Type B pancreatic cell (in vitro differentiated cells): ENCODE measurements at places on chromosomes 4 and X. TPM values are rescaled to one million over a fixed set of nuclear protein-coding genes. Genes with fewer than 3 reads are reported as not detected.

GRCh38 chrX:101252634-101253033 is 33.0 kb downstream of the DRP2 start:
- DNase-seq = no peak

- DNase-seq = no peak
Measured at GRCh38 chr4:113975578-113975977, 3.9 kb downstream of the ARSJ start.

GRCh38 chr4:6576512-6576911 is 1.5 kb downstream of the MAN2B2 start:
- DNase-seq = no peak

Gene LAMP2
- total RNA-seq = 82.9 and 120 TPM in 2 replicates

DNA sequence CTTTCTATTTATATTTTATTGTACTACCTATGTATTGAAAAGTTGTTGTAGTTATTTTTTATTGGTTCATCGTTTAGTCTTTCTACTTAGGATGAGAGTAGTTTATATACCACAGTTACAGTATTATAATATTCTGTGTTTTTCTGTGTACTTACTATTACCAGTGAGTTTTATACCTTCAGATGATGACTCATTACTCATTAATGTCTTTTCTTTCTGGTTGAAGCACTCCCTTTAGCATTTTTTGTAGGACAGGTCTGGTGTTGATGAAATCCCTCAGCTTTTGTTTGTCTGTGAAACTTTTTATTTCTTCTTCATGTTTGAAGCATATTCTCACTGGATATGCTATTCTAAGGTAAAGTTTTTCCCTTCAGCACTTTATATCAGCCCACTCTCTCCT is 7.7 kb downstream of the LUZP4 start:
- DNase-seq = no peak

DNA sequence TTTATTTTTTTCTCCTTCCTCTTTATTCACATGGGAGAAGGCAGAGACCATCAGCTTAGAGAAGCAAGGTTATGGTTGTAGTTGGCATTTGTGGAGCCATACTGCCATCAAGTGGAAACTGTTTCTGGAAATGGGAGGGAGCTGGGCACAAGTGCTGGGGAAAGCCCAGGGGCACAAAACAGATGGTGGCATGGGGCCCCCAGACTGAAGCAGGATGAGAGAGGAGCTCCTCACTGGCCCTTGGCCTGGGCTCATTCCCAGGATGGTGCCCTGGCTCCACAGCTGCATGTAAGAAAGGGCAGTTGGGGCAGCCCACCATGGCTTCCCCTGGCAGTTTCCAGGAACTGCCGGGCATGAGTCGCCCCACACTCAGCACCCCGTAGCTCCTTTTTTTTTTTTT is 59.2 kb downstream of the NBDY start:
- DNase-seq = no peak
